ENCODE measurements at places on chromosomes 12 and 14.

DNA sequence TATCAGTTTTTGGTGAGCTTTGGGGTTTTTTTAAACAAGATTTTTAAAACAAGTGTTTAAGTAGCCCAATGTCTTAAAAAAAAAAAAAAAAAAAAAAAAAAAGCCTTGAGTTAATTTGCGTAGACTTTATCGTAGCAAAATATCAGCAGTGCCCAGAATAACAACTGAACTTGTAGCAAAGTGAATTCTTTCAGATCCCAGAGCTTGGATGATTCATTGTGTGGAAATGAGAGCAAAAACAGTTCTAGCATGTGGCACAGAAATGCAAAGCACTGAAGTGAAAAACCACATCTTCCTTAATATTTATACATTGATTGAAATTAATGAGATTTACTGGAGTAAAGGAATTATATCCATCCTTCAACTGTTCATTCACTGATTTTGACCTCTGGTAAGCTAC lies 258.1 kb downstream of the EGLN3 start:
- DNase-seq = no peak

DNA sequence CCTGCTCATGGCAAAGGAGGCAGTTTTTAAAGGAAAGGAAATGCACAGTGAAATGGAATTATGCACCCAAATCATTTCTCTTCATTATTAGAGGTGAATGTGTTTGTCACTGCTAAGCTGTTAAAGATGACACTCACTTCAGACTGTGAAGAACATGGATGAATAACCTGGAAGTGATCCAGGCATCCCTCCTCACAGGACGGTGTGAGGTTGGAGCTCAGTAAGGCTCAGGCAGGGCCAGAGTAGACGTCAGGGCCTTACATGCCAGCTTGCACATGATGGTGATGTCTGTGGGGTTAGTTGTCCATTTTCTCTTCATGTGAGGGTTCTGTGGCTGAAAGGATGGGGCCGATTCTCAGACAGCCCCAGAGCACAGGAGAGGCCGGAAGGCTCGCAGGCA lies 273.1 kb downstream of the PCNX1 start:
- DNase-seq = no peak

- DNase-seq = peak; percentile 23
Observed at GRCh38 chr12:95820096-95820703, 29.6 kb upstream of the NTN4 start.

GRCh38 chr12:62714774-62715721 lies 219.9 kb downstream of the PPM1H start:
- no peak for DNase-seq

Measured in NAMALWA (cell line).